Hindlimb muscle (tissue), 1 donor: ENCODE measurements at places on chromosomes 3 and 15.

DNA sequence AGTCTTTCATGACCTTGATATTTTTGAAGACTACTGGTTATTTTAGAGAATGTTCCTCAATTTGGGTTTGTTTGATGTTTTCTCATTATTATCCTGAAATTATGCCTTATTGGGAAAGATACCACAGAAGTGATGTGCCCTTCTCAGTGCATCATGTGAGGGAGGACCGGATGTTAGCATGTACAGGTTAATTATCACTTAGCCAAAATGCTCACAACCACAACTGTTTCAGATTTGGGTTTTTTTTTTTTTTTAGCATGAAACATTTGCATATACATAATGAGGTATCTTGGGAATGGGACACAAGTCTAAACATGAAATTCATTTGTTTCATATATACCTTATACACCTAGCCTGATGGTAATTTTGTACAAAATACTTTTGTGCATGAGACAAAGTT lies 59.8 kb downstream of the PIK3R4 start:
- DNase-seq, result no peak

DNA sequence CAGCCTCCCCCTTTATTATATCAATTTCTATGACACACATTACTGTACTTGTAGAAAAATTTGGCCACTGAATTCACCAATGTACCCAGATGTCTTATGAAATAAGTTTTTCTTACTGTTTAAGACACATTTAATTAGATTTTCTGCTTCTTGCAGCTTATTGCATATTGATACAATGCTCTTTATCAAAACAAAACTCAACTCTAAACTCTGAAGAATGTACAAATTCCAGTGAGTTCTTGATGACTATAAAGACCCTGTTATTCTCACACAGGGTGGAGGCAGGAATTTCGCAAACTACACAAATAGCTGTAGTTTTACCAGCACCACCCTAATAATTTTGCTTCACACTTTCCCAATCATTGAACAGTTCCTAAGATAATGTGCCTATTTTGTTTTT lies 22.0 kb downstream of the CMTM6 start:
- no peak for DNase-seq

DNA sequence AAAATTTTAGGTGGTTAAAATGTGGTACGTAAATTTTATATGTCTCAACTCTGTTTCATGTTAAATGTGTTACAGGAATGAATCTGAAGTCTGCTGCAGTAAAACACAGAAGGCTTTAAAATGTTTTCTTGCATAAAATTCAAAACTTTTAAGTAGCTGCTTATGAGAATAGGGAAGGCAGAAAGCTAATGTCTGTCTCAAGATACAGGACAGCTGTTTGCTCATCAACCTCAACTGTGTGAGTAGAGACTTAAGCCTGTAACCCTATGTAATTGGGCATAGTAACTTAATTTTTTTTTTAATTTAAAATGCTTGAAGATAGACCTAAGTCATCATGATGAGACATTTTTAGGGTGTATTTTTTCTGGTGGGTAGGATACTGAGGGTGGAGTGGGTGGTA lies 38.9 kb downstream of the ZFAND6 start:
- DNase-seq, result no peak

- DNase-seq, result no peak
Observed at GRCh38 chr3:184598574-184598927, 37.0 kb downstream of the EPHB3 start.

- no peak for DNase-seq
Observed at GRCh38 chr3:33060609-33061337, 36.2 kb downstream of the GLB1 start.

DNA sequence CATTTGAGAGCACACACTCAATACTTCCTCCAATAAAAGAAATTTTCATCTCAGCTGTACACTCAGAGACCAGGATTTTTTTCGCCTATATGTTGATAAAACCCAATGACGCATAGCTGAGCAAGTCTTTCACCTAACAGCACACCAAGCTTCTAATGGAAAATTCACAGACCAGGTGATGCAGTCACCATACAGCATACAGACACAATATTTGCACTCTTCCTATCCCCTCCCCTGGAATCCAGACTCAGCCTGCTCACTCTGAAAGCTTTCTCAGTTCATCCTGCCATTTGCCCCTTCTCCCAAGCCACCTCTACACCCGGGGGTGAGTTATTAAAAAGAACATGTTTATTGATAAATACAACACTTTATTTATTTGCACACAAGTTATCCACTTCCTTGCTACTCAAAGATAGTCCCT lies 1.7 kb downstream of the TBC1D5 start:
- DNase-seq, result no peak

DNA sequence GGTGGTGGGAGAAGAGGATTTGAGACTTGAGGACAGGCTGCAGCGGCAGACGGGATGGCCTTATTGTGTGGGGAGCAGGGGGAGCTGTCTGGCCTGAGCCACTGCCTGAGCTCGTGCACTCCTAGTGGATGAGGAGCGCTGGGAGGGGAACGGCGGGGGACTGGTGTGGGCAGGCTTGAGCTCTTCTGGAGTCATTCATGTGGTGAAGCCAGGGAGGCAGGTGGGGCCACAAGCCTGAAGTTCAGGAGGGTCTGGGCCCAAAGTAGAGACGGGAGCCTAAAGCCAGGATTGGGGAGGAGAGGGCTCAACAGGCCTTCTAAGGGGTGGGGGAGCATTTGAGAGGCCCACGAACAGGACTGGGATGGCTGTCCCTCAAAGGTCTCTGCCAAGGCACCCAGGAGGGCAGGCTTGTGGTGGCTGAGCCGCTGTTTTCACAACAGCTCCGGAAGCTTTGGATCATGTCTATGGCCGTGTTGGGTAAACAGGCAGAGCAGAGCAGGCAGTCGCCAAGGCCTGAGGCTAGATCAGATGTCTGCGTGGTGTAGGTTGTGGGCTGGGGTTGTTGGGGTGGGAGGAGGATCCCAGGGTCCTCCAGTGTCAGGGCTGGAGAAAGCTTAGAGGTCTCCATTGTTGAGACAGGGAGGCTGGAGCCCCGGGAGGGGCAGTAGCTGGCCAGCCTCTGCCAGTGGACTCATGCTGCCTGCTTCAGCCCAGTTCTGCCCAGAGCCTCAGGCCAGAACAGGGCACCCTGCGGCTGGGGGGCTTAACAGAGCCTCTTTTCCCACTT lies 8.2 kb downstream of the PRKCD start:
- DNase-seq, result no peak

DNA sequence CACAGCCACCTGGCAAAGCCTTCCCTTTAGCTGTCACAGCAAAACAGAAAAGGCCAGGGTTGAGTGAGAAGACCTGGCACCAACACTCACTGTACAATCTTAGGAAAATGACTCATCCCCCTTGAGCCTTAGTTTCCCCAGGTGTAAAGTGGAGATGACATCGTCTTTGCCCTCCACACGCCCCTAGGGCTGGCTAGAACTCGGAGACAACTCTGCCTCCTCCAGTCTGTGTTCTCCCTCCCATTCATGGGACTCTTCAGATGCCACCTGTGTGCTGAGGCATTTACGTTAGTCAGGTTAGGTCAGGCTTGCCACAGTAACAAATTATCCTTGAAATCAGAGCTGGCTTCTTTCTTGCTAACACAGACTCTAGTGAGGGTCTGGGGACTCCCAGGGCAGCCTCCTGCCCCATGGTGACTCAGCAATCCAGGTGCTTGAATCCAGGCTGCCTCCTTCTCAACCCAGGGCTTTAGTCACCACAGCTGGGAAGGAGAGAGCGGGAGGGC lies 252.6 kb downstream of the PLCL2 start:
- DNase-seq, result no peak

GRCh38 chr3:141076036-141076773 lies 25.1 kb downstream of the SPSB4 start:
- no peak for DNase-seq
